ENCODE measurements at places on chromosomes 5 and 9.

- no peak for DNase-seq
Measured at GRCh38 chr9:112783551-112783954, 33.0 kb downstream of the SNX30 start.

DNA sequence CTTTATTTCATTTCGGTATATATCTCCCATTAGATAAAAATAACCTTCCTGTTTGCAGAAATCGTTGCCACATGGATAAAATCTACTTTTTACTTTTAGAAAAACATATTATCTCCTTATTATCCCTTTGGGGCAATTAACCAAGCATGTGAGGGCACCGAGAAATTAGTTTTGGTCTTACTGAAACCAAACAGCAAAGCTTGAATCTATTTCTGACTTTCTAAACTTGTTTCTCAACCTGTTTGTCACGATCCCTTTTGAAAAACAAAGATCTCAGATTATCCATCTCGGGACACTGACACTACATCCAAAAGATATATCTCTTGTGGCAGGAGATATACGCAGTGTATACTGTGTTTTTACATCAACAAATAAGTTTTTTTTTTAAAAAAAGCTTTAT, 2.3 kb downstream of the TUT7 start:
- DNase-seq, result no peak

GRCh38 chr9:124725068-124725452, 46.1 kb downstream of the NR6A1 start:
- no peak for DNase-seq

- no peak for DNase-seq
Measured at GRCh38 chr5:90554358-90555006, 4.1 kb upstream of the ADGRV1 start.

DNA sequence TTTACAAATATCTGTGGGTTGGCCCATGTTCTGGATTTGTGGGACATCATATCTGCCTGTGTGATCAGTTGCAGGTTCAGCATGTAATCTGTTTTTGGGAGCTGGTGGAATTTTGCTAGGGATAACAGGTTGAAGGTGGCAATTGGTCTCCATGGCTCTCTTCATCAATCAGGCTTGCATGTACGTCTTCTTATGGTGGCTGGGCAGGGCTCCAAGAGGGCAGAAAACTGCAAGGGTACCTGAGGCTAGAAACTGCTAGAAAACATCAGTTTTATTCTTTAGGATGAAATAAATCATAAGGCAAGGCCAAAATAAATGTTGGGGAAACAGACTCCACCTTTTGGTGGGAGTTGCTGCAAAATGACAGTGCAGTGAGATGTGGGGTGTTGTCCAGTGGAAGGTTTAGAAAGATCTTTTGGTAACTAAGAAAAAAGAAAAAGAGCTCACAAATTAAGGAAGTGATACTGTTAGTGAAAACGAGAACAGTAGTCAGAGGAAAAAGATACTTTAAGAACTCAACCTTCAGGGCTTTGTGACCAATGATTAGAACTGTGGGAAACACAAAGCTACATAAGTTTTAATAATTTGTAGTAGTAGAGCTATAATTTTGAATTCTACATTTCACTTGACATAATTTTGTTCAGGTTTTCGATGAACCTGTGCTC, 300.7 kb upstream of the IZUMO3 start:
- DNase-seq, result no peak

GRCh38 chr9:12880406-12881015, 105.7 kb downstream of the LURAP1L start:
- no peak for DNase-seq

- no peak for DNase-seq
Measured at GRCh38 chr5:139634028-139634325, 14.2 kb upstream of the CXXC5 start.

GRCh38 chr5:170182491-170182890, 50.3 kb upstream of the C5orf58 start:
- no peak for DNase-seq
